PC-9 (cell line): ENCODE measurements at places on chromosomes 5 and 9. TPM values are rescaled to one million over a fixed set of nuclear protein-coding genes. Genes with fewer than 3 reads are reported as not detected.

GRCh38 chr9:91114450-91114849 is 247.3 kb downstream of the AUH start:
- no peaks in the 10 kb centered on the region for H3K36me3 ChIP-seq
- H3K4me1 ChIP-seq, result peaks cover 12% of the 10 kb centered on the region
- H3K27ac ChIP-seq, result no peak overlapping the region

Gene SHROOM1
- 23.3 and 23.5 TPM in 2 replicates for total RNA-seq

- H3K4me1 ChIP-seq, result no peaks in the 10 kb centered on the region; the same call in 1 of the 2 replicates
- H3K27me3 ChIP-seq, result no peaks in the 10 kb centered on the region
- H3K36me3 ChIP-seq, result no peaks in the 10 kb centered on the region
- H3K27ac ChIP-seq, result no peak overlapping the region
- DNase-seq, result no peak
Observed at GRCh38 chr9:16316911-16317817, 553.3 kb downstream of the BNC2 start.

DNA sequence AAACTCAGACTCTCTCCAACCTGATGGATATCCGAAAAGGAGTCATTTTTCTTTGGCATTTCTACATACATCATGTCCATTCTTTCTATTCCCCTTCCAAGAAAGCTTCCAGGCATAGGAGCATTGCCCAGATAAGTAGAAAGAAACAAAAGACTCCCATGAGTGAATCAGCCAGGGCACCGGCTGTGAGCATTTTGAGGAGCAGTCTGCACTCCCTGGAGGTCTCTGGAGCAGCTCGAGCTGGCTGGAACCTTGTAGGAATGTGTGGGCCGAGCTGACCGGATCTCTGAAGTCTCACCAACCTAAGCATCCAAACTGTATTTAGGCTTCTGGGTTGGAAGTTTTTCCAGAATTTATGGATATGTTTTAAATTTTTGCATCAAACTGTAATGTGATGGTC is 161.4 kb upstream of the TRPC7 start:
- DNase-seq, result no peak
- no peak overlapping the region for H3K4me3 ChIP-seq
- no peaks in the 10 kb centered on the region for H3K27me3 ChIP-seq
- H3K27ac ChIP-seq, result no peak overlapping the region
- no peaks in the 10 kb centered on the region for H3K4me1 ChIP-seq
- no peaks in the 10 kb centered on the region for H3K36me3 ChIP-seq

- H3K4me1 ChIP-seq, result no peaks in the 10 kb centered on the region
- no peak overlapping the region for H3K4me3 ChIP-seq
- no peaks in the 10 kb centered on the region for H3K27me3 ChIP-seq
- no peak for DNase-seq
- H3K27ac ChIP-seq, result no peak overlapping the region
- H3K36me3 ChIP-seq, result no peaks in the 10 kb centered on the region
Observed at GRCh38 chr9:79800578-79800977, 228.8 kb downstream of the TLE4 start.

Gene FSTL4
- total RNA-seq, result not detected in 2 replicates

Gene CCL19
- not detected in 2 replicates for total RNA-seq

GRCh38 chr5:6675784-6676491 is 37.3 kb upstream of the TENT4A start:
- no peaks in the 10 kb centered on the region for H3K4me1 ChIP-seq
- H3K4me3 ChIP-seq, result no peak overlapping the region
- H3K36me3 ChIP-seq, result no peaks in the 10 kb centered on the region
- H3K27me3 ChIP-seq, result no peaks in the 10 kb centered on the region
- H3K27ac ChIP-seq, result no peak overlapping the region

DNA sequence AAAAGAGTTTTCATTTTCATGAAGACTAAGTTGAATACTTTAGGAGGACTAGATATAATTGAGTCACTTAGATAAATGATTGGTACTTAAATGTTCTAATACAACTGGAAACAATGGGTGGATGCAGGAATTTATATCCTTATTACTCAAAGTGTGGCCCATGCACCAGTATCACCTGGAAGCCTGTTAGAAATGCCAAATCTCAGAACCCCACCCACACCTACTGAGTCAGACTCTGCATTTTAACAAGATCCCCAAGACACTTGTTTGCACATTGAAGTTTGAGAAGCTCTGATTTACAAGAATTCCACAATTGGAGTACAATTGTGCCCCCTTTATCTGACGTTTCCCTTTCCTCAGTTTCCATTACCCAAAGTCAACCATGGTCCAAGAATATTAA is 239.0 kb downstream of the AUH start:
- peaks cover 12% of the 10 kb centered on the region for H3K4me1 ChIP-seq
- no peaks in the 10 kb centered on the region for H3K27me3 ChIP-seq
- no peak for DNase-seq
- H3K36me3 ChIP-seq, result no peaks in the 10 kb centered on the region

- H3K4me3 ChIP-seq, result no peak overlapping the region
- H3K27ac ChIP-seq, result no peak overlapping the region
- no peak for DNase-seq
- no peaks in the 10 kb centered on the region for H3K36me3 ChIP-seq
- peaks cover 72% of the 10 kb centered on the region for H3K27me3 ChIP-seq
Observed at GRCh38 chr9:134231330-134231745, 67.0 kb upstream of the RNU6ATAC start.

DNA sequence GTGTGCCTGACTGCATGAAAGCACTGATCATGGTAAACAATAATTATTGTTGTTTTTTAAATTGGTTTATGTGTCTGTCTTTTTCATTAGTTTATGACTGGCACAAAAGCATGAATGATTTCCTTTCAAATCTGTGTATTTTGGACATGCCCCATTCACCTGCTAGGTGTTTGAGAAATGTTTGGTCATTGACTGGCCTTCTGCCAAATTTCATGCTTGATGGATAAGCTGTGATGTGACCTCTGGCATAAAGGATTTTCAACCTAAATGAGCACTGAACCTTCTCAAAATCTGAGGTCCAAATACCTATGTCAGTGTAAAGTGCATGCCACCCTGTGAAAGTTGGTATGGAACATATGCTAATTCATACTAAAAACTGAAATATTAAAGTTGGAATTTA is 204.5 kb downstream of the BRINP1 start:
- DNase-seq, result no peak
- no peaks in the 10 kb centered on the region for H3K4me1 ChIP-seq
- H3K27ac ChIP-seq, result no peak overlapping the region
- H3K27me3 ChIP-seq, result peaks cover 28% of the 10 kb centered on the region; the same call in 1 of the 2 replicates

Gene OR2K2
- total RNA-seq, result not detected in 2 replicates

DNA sequence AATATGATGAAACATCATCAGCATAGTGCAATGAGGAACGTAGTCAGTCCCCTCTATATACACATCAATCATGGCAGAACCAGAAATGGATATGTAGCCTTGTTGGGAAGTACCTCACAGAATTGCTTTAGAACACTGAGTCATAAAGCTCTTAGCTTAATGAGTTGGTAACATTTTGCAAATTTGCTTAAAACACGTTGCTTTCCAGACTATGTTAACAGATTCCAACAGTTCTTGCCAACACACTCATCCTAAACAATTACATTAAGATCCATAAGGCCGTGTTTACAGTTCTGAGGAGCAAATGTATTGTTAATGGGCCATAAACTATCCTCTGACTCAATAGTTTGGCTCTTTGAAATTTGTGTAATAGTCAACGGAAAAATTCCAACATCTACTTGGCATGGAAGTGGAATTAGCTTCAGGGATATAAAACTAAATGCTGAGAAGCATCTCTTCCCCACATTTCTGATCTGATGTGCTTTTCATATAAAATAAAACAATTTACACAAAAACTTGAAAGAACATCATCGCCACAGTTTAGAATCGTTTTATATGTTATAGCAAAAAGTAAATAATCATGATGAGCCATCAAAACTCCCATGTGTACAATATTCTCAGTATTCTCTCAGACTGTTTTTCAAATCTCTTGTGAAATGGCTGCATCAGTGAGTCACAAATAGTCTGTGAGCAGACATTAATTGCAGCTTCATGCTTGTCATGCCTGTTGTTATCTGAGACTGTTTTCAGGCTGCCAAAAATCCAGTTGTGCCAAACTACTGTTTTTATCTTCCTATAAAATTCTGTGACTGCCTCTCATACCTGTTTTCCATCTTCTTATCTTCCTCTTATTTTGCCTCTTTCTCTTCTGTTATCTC is 291.9 kb downstream of the COX7C start:
- H3K27me3 ChIP-seq, result no peaks in the 10 kb centered on the region
- no peak overlapping the region for H3K4me3 ChIP-seq
- no peak overlapping the region for H3K27ac ChIP-seq

GRCh38 chr5:32042551-32042961 is 131.6 kb downstream of the GOLPH3 start:
- no peak overlapping the region for H3K27ac ChIP-seq
- no peaks in the 10 kb centered on the region for H3K4me1 ChIP-seq
- H3K4me3 ChIP-seq, result no peak overlapping the region
- H3K27me3 ChIP-seq, result peaks cover 44% of the 10 kb centered on the region
- no peaks in the 10 kb centered on the region for H3K36me3 ChIP-seq

DNA sequence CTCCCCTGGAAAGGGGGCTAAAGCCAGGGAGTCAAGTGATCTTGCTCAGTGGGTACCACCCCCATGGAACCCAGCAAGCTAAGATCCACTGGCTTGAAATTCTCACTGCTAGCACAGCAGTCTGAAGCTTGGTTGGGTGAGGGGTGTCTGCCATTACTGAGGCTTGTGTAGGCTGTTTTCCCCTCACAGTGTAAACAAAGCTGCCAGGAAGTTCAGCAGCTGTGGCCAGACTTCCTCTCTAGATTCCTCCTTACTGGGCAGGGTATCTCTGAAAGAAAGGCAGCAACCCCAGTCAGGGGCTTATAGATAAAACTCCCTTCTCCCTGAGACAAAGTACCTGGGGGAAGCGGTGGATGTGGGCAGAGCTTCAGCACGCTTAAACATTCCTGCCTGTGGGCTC is 17.1 kb upstream of the EPB41L4A start:
- H3K36me3 ChIP-seq, result no peaks in the 10 kb centered on the region
- no peak for DNase-seq
- H3K27ac ChIP-seq, result no peak overlapping the region
- H3K4me1 ChIP-seq, result no peaks in the 10 kb centered on the region
- H3K4me3 ChIP-seq, result no peak overlapping the region

Gene TAF7
- total RNA-seq, result 56.1 and 57.6 TPM in 2 replicates

GRCh38 chr9:18296702-18297055 is 177.3 kb upstream of the ADAMTSL1 start:
- no peak overlapping the region for H3K4me3 ChIP-seq
- H3K27ac ChIP-seq, result no peak overlapping the region
- H3K36me3 ChIP-seq, result no peaks in the 10 kb centered on the region
- no peak for DNase-seq
- no peaks in the 10 kb centered on the region for H3K27me3 ChIP-seq
- no peaks in the 10 kb centered on the region for H3K4me1 ChIP-seq

DNA sequence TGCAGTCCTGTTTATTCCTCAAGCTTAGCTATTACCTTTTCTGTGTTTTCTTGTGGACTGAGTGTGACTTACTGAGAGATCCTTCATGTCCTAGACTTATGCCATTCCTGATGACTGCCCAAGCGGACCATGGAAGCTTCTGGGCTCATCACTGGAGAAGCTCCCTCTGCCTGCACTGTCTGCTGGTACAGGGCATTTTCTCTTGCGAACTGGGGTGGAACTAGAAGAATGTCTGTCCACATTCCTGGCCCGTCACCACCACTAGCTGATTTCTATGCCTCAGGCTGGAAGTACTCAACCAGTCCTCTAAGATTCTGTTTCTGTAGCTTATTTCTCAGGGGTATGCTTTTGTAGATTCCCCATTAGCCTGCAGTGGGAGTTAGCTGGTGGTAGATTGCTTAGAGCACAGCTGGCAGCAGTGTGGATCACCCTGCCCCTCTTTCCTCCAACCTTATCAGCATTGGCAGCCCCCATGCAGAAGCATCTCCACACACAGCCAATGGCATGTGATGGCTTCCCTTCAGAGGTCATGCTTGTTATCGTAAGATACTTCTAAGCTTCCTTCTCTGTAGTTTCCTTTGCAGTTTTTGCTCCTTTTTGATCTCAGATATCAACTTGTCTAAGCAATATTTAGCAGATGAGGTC is 12.4 kb downstream of the SLC36A1 start:
- H3K4me1 ChIP-seq, result no peaks in the 10 kb centered on the region
- no peak overlapping the region for H3K27ac ChIP-seq
- H3K27me3 ChIP-seq, result no peaks in the 10 kb centered on the region
- no peak for DNase-seq
- no peaks in the 10 kb centered on the region for H3K36me3 ChIP-seq
- no peak overlapping the region for H3K4me3 ChIP-seq

- no peaks in the 10 kb centered on the region for H3K36me3 ChIP-seq
- no peak for DNase-seq
- H3K4me1 ChIP-seq, result no peaks in the 10 kb centered on the region
- H3K4me3 ChIP-seq, result no peak overlapping the region
Observed at GRCh38 chr9:80094176-80094771, 522.5 kb downstream of the TLE4 start.

GRCh38 chr5:64800926-64801325 is 32.2 kb downstream of the CWC27 start:
- H3K27me3 ChIP-seq, result no peaks in the 10 kb centered on the region
- DNase-seq, result no peak
- no peak overlapping the region for H3K27ac ChIP-seq

Gene GDNF
- 0.38 and 0.85 TPM in 2 replicates for total RNA-seq

GRCh38 chr9:69089491-69089890 is 53.9 kb downstream of the FXN start:
- H3K4me1 ChIP-seq, result peaks cover 7% of the 10 kb centered on the region; the same call in 1 of the 2 replicates
- H3K27ac ChIP-seq, result no peak overlapping the region
- H3K27me3 ChIP-seq, result no peaks in the 10 kb centered on the region
- DNase-seq, result no peak
- H3K36me3 ChIP-seq, result no peaks in the 10 kb centered on the region
